ENCODE measurements at places on chromosomes 5 and 9.

DNA sequence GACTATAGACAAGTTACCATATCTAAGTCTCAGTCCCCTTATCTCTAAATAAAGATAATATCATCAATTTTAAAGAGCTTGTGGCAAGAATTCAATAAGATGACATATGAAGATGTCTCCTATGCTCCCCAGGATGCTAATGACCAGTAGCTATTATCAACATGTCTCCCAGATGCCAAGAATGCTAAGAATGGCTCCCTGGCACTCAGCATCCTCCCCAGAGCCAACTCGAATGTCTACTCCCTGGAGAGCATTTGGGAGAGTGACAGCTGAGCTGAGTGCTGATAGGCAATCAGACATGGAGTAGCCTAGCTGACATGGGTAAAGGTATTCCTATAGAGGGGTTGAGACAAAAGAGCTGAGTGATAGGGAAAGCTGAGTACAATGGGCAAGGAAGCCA is 15.9 kb downstream of the P4HA2 start:
- no peak for DNase-seq

DNA sequence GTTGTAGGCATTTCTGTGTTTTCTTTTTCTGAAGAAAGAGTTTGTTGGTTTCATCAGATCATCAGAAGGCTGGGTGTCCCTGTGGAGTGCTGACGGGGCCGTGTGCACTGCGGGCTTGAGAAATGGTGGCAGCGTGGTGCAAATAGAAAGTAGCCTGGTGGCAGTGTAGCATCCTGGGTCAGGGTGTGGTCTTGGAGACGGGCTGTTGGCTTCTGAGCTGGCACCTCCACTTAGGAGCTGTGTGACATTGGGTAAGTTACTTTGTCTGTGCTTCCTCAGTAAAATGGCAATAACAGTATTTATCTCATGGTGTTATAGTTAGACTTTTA is 10.0 kb upstream of the NDST1 start:
- no peak for DNase-seq

GRCh38 chr9:123043081-123043939 is 9.8 kb downstream of the GPR21 start:
- no peak for DNase-seq

- DNase-seq, result no peak
These were observed 208.6 kb downstream of the CAAP1 start for GRCh38 chr9:26684029-26684428.

DNA sequence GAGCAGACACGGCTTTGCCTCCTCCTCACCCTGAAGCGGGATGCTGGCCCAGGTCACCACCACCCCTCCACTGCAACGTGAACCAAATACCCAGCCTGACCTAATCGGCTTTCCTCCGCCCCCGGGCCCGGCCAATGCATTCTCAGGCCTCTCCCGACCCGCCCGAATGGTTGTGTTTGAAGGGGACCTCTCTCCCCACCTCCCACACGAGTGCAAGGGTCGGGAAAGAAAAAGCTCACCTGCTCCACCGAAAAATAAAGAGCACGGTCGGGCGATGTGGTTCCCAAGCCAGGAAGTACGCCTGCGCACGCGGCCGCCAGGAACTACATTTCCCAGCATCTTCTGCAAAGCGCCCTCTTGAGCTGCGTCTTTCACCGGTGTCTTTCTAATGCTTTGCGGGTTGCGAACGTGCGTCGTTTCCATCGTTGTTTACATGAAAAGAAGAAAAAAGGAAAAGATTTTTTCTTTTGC is at the start of gene ZNF883:
Gene ZNF883 (minus strand): TSS at position 282 of the 471 bp plus-strand sequence.
- no peak for DNase-seq

- no peak for DNase-seq
These were observed 7.5 kb upstream of the TTC1 start for GRCh38 chr5:160001457-160001856.

GRCh38 chr5:74625742-74626241 is 14.7 kb downstream of the ENC1 start:
- DNase-seq, result no peak

DNA sequence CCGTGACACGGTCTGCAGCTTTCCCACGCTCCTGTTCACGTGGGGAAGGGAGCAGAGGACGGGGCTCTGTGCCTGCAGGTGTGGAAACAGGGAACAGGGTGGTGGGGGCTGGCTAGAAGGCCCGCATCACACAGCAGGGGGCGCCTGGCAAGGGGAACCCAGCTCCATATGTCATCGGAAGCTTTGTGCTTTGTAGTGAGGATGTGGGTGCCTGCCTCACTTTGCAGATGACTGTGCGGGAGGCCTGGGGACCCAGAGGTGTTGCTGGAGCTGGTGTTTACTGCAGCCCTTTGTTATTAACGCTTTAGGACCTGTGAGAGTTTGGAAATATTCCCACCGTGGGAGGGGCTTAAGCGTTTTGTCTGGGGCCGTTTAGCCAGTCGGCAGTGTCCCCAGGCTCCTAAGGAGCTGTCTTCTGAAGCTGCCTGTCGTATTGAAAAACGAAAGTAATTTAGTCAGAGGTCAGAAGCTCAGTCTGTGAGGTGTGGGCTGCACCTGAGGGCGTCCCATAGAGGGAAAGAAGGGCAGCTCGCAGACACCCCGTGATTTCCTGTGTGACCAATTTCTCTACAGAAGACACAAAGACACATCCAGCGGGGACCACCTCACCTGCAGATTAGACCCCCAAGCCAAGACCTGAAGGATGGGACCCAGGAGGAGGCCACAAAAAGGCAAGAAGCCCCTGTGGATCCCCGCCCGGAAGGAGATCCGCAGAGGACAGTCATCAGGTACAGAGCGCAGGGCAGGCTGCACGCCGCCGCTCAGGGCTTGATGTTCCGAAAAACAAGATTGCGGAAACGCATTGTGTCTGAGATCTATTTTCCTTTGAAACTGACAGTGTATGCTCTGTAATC is 9.1 kb downstream of the MAN1B1 start:
- peak; percentile 61 for DNase-seq

GRCh38 chr9:95007226-95007869 is 280.8 kb downstream of the AOPEP start:
- no peak for DNase-seq

GRCh38 chr9:71333321-71333720 is 211.9 kb upstream of the TRPM3 start:
- no peak for DNase-seq

DNA sequence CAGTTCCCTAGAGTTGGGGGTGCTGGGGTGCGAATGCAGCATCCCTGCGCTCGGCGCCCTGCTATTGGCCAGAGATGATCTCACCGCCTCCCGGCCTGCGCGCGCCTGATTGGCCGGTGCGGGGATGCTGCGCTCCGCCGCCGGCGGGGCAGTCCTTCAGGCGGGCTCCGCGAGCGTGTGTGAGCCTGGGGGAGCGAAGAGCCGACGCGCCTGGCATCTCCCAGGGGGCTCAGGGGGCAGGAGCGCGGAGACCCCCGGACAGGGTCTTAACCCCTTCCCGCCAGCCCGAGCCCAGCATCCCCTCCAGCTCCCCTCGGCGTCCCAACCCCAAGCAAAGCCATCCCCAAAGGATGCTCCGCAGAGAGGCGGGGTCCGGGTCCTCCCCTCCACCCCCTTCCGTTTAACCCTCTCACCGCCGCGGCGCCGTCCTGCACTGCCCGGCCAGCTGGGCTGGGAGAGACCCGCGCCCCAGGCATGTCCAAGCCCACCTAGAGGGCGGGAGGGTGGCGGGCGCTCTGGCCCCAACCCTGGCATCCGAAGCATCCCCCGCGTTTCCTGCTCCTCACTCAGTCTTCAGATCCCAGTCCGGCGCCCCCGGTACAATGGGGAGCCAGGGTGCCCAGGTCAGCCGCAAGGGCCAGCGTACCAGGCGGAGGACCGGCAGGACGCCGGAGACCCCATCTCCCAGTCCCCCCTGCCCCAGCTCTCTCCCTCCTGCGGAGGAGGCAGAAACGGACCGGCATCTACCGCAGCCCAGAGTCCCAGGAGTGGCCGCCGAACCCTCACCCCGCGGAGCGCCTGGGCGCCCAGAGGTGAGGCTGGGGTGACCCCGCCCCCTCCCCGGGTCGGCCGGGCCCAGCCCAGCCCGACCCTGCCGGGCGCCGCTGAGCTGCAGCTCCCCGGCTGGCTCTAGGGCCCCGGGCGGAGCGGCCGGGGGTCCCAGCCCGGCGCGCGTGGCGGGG is 19.3 kb upstream of the TOR2A start:
- no peak for DNase-seq

DNA sequence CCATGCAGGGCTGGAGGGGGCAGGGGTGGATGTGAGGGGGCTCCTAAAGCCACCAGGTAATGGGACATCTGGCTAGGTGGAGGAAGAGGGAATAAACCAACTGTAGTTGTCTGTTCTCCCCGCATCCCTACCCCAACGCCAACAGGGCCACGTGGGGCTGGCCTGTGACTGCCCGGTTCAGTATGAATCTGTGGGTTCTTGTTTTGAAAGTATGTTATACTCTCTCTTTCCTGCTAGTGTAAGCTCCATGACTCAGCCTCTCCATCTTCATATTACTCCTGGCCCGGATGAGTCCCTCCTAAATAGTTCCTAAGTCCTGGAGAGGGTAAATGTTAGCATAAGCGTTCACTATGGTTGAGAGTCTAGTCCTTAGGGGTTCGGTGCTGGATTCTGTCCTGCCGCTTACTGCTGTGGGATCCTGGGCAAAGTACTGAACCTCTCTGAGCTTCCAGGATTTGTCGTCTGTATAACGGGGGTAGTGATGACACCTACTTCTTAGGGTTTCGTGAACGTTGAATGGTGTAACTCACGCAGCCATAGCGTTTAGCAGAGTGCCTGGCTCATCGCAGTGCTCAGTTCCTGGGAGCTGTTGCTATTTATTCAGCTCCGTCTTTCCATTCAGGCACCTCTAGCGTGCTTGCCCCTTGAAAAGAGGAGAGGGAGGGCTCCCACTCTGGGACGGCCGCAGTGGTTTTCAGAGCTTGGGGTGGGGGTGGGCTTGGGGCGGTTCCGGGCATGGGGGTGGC is 28.8 kb downstream of the LHX2 start:
- DNase-seq, result no peak

- no peak for DNase-seq
These were observed 25.3 kb upstream of the SIL1 start for GRCh38 chr5:139223481-139223880.

DNA sequence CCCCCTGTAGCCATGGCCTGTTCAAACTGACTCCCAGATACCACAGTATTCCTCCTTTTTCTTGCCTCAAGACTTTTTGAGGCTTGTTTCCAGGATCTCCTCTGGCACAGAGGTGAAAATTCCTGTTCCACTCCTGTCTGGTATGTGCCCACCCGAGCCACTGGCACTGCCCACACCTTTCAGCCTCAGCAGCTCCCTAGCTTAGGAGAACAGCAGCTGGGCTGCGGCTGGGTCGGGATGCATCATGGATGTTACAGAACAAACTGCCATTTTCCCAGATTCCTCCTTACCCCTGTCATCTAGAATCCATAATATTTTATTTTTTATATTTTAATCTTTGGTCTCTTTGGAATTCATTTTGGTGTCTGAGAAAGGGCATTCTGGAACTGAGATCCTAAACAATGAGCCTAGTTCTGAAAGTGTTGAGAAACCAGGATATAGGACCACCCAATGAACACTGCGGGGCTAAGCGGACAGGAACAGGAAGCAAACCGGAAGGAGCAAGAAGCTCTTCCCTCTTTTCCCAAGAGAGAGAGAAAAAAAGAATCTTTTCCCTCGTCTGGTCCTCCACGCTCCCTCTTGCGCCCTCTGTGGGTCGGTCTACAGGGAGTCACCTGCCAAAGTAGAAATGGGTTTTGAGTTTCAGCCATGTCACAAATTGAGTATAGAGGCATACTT is 12.5 kb downstream of the OR2S2 start:
- peak; percentile 50 for DNase-seq

DNA sequence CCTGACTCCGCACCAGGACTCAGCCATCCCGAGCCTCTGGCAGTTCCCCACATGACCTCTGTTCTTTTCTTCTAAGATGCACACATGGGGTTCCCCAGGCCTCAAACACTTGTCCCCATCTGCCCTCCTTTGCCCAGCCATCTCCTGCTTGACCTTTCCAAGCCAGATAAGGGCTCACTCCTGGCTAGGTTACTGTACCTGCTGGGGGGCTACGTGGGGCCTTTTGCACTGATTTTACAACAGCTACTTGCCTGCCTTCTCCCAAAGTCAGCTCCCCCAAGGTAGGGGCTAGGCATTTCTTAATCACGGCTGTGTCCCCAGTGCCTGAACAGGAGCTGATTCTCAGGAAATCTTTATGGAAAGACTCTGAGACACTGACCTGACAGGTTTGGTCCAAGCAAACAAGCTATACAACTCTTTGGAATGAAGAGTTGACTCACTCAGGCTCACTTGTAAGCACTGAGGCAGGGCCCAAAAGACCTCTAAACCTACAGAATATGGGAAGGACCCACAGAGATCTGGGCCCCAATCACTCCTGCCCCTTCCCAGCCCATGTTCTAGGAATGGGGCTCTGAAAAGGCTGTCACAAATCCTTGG is 2.5 kb downstream of the MACROH2A1 start:
- DNase-seq, result no peak

- DNase-seq, result no peak
These were observed 40.4 kb upstream of the UNC5A start for GRCh38 chr5:176769911-176770310.

GRCh38 chr5:139985290-139985689 is 57.8 kb downstream of the NRG2 start:
- DNase-seq, result no peak

DNA sequence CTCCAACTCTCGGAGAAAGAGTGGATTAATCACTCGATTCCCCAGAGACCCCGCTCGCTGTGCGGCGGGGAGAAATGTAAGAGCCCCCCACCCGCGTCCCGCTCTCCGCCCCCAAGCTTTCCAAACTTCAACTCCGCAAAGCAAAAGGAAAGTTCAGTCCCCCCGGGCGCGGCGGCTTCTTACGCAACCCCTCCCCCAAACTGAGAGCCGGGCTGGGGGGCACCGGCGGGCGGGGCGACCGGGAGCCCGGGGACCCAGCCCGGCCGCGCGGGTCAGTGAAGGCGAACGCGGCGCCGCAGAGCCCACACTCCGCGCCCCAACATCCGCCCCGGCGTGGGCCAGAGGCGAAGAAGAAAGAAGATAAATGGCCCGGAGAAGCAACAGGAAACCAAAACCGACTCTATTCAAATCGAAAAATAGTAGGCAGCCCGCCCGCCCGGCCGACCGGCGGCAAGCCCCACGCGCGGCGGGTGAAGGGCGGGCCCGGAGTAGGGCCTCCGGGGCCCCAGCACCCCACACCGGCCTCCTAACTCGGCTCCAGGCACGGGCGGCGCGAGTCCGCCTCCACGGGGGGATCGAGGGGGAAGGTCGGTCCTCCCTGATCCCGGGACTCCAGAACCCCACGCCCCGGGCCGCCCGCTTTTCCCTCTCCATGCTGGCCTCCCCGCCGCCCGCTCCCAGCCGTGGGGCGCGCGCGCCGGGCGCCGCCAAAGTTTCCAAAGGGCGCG is 720 bp downstream of the NOTCH1 start:
- DNase-seq, result no peak

GRCh38 chr5:181173027-181173419 is 25.6 kb downstream of the OR2V2 start:
- no peak for DNase-seq

Measured in stimulated activated CD8-positive, alpha-beta memory T cell treated with anti-CD3 and anti-CD28 coated beads, Interleukin-7, amount 100 ng/mL, for 24 hours (primary cell).